ENCODE measurements at places on chromosomes 11 and 22.
A peak's percentile ranks its signal among the peaks of the same experiment; 100 is the strongest.

- DNase-seq: no peak
Measured at GRCh38 chr22:40957601-40958000, 6.4 kb downstream of the RBX1 start.

DNA sequence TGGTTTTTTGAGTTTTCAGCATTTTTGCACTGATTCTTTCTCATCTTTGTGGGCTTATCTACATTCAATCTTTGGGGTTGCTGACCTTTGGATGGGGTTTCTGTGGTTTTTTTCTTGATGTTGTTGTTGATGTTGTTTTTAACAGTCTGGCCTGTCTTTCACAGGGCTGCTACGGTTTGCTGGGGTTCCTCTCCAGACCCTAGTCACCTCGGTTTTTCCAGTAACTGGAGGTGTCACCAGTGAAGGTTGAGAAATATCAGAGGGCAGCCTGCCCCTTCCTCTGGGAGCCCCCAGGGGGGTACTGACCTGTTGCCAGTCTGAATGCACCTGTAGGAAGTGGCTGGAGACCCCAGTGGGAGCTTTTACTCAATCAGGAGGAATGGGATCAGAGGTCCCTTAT is 365.4 kb downstream of the JRKL start:
- no peak for DNase-seq

GRCh38 chr11:63670096-63670432 is 1.1 kb downstream of the ATL3 start:
- no peak for DNase-seq

- no peak for DNase-seq
Measured at GRCh38 chr22:41920271-41920976, 5.5 kb upstream of the SHISA8 start.

GRCh38 chr11:36237391-36237790 is 51.8 kb downstream of the COMMD9 start:
- no peak for DNase-seq

- no peak for DNase-seq
Measured at GRCh38 chr11:48123934-48124755, 92.5 kb upstream of the OR4B1 start.

GRCh38 chr11:6319001-6319703 is 1.1 kb downstream of the CAVIN3 start:
- peak; percentile 42 for DNase-seq

- no peak for DNase-seq
Measured at GRCh38 chr11:78572394-78572793, 2.3 kb downstream of the NARS2 start.

GRCh38 chr11:66892911-66893310 is 36.0 kb downstream of the LRFN4 start:
- DNase-seq: no peak

- no peak for DNase-seq
Measured at GRCh38 chr22:17882162-17882561, 107.9 kb upstream of the BID start.

DNA sequence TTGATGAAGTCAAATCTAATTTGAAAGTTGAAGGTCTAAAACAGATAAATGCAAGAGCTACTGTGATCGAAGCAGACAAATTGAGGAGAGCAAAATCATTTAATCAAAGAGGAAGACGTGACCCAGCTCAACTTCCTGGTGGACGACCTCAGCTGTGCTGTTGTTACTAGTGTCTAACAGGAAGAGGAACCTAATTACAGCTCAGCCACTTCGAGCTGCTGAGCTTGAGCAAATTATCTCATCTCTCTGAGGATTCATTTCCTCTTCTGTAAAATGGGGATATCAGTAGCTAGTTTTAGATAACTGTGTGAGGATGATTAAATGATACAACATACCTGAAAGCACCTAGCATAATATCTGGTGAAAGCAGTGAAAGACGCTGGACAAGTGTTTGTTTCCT is 48.6 kb upstream of the OLFML1 start:
- DNase-seq: no peak

DNA sequence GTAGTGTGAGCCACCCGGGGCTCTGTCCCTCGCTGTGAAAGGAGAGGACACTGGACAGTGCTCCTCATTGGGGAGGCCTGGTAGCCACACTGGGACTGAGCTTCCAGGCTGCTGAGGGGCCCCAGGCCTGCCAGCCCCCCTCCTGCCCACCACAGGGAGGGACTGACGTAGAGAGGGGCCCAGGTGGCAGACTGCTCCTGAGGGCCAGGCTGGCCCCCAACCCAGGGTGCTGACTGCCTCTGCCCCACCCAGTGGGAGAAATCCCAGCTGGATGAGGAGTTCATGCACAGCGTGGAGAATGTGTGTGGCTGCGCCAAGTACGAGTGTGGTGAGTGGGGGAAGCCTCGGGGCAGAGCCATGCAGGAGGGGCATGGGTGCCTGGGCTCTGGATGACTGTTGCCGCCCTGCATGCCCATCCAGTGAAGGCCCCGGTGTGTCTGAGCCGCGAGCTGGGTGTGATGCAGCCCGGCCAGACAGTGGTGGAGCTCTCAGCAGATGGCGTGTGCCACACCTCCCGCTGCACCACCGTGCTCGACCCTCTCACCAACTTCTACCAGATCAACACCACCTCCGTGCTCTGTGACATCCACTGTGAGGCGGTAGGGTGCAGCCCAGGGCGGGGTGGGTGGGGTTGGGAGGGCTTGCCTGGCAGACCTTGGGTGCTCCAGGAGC is 78.7 kb upstream of the MYOD1 start:
- DNase-seq: no peak

- no peak for DNase-seq
Measured at GRCh38 chr11:74992852-74993251, 4.1 kb downstream of the NEU3 start.

DNA sequence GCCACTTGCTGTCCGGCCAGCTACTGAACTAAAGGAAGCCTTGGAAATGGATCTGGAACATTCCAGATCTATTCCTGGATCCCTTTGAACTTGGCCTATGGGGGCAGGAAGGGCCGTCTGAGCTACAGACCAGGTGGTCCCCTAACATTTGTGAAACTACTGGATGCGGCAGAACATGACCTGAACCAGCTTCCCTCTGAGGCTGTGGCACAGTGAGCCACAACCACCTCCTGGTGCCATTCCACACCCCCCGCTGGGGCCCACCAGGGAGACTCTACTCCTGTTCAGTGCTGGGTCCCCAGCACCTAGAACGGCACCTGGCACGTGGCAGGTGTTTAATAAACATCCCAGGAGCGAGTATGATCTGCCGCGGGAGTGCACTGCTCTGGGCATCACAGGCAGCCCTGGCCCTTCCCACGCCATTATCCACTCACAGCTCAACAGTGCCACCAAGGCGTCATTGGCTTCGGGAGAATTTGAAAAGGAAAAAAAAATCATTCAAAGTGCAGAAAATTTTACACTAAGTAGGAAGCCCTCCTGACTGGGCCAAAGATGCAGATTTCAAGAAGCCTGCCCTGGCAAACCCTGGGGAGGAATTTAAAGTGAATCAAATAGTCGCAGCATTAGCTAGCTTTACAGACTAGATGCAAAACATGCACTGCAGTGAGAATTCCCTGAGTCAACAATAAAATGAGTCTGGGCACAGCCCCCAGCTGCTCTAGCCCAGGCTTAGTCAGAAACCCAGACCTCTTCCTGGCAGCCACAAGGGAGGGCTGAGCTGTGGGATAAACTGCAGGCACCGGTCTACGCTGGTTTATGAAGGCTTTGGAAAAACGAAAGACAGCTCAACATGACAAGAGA is 14.3 kb upstream of the EFCAB6 start:
- no peak for DNase-seq

GRCh38 chr11:78078218-78079167 is 1.2 kb downstream of the NDUFC2 start:
- no peak for DNase-seq

GRCh38 chr11:67371189-67371910 is 2.0 kb downstream of the CLCF1 start:
- DNase-seq: peak; percentile 61

- no peak for DNase-seq
Measured at GRCh38 chr11:79170321-79170720, 270.5 kb downstream of the TENM4 start.

DNA sequence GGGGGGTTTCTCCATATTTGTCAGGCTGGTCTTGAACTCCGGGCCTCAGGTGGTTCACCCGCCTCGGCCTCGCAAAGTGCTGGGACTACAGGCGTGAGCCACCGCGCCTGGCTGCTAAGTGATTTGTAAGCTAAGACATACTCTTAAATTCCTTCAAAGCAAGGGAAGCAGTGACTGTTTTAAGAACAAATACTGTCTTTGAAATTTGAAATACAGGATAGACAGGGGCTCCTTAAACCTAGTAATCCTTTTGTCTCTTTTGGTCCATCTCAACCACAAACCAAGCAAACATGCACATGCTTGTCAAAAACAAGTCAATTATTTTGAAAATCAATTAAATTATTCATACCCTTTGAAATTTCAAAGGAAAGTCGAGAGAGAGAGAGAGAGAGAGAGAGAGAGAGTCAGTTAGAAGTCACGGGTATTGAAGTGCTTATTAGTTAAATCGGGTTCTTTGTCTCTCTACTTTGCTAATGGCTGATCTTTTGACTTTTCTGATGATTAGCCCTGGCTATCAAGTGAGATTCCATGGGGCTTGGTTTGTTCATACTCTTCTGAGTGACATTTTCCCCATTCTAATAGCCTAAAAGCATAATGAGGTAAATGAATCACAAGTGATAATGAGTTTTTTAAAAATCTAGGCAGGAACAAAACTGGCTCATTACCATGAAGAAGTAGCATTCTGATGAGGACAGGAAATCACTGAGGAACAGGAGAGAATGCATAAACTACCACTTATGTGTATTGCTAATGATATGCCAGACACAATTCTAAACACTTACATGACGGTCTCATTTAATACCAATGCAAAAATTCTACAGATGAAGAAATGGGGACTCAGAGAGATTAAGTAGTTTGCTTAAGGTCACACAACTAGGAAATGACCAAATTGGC is 48.0 kb downstream of the MCHR1 start:
- DNase-seq: no peak

DNA sequence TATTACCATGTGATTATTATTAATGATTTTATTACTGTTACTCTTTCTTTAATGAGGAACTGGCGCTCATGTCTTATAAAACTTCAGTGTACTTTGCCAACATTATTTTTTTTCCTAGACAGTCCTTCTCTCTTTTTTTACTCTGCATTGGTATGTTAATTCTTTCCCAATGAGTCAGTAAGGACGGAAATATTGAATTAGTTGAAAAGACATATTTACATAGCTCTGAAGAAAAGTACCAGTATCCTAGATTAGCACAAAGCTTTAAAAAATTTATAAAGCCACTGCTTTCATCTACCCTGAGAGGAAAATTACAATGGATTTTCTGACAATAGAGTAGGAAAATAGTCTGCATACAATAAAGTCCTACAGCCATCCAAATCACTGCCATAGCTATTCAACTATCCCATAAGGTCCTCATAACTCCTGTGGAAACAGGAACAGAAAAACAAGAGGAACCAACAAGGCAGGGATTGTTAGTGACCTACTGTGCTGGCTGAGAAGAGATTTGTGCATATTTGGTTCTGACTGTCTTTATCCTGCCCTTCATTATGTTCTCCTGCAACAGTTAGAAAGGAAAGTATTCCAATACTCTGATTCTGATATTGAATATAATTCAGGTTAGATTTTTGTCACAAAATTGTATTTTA is 314.4 kb downstream of the AASDHPPT start:
- no peak for DNase-seq

- DNase-seq: no peak
Measured at GRCh38 chr11:45097721-45098493, 48.5 kb upstream of the PRDM11 start.

GRCh38 chr22:21972293-21972779 is 10.3 kb downstream of the TOP3B start:
- peak; percentile 65 for DNase-seq

DNA sequence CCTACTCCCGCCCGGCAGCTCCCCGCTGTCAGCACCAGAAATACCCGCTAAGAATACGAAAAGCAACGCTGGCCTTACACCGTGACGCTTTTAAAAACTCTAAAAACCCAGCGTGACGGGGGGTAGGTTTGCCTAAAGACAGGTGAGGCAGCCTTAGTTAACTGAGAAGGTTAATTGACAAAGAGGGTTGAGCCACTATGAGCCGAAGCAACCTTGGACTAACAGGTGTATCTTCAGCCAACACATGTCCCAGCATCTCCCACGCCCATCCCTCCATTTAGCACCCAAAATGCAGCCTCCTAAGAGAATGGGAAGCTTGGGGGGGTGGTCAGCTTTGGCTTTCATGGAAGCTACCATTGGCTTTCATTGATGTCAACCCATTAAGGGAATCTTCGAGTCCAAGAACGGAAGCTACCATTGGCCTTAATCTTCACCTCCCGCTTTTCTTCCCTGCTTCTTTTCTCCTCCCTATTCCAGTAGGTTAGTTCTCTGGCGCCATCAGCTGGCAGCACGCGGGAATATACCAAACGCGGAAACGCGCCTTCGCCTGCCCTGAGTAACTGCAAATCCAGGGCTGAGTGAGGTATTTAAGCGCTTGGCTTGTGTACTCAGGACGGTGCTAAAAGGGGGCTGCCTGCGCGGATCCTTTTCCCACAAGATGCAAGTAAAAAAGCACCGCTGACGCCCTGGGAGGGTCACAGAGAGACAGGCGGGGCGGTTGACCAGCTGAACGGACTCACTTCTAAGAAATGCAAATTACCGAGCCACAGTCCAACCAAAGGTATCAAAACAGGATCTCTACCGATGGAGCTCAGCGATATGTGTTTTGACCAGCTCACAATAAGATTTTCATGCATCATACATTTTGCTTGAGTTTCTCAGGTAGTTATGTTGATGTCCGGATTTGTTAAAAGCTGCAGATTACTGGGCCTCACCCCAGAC is 38.5 kb upstream of the GLYATL1 start:
- DNase-seq: peak; percentile 85

DNA sequence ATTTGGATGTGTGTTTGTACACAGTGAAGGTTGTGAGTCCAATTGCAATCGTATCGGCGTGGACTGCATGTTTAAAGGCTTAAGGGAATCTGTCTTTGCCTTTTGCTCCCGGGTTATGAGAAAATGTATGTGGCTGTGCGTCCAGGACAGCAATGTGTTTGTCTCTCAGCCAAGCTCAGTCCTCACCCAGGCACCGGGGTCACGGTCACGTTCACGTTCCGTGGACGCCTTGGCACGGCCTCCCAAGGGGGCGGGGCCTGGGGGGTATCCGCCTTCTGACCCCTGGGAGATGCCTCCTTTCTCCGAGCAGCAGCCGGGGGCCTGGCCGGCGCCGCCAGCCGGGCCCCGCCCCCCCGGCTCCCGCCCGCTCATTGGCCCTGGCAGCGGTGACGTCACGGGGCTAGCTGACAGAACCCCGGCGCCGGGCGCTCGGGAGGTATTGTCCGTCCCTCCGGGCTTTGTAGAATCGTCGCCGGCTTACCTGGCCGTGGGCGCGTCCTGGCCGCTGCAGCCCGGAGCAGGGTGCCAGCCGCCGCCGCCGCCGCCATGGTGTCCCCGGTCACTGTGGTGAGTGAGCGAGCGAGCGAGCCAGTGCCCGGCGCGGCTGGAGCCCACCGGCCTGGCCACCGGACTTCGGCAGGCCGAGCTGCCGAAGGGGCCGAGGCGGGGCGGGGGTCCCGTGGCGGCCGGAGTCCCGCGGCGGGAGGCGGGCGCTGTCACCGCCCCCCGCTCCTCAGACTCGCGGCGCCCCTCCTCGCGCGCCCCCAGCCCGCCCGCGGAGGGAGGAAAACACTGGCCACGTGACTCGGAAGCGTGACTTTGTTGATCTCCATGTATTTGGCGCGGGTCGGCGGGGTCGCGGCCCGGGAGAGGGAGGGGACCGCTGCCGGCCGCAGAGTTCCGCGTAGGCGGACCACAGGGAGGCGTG is at the start of gene TMEM86A:
Gene TMEM86A (plus strand): TSS at position 439 of the 928 bp plus-strand sequence. CDS start 108 bp downstream, at position 547.
- DNase-seq: peak; percentile 94
